ENCODE measurements at places on chromosomes 1 and 21.
A peak's percentile ranks its signal among the peaks of the same experiment; 100 is the strongest.

GRCh38 chr1:44359234-44359935 is 4.3 kb upstream of the ERI3 start:
- DNase-seq: no peak

GRCh38 chr1:208065862-208066261 is 154.9 kb upstream of the CD34 start:
- DNase-seq: no peak

DNA sequence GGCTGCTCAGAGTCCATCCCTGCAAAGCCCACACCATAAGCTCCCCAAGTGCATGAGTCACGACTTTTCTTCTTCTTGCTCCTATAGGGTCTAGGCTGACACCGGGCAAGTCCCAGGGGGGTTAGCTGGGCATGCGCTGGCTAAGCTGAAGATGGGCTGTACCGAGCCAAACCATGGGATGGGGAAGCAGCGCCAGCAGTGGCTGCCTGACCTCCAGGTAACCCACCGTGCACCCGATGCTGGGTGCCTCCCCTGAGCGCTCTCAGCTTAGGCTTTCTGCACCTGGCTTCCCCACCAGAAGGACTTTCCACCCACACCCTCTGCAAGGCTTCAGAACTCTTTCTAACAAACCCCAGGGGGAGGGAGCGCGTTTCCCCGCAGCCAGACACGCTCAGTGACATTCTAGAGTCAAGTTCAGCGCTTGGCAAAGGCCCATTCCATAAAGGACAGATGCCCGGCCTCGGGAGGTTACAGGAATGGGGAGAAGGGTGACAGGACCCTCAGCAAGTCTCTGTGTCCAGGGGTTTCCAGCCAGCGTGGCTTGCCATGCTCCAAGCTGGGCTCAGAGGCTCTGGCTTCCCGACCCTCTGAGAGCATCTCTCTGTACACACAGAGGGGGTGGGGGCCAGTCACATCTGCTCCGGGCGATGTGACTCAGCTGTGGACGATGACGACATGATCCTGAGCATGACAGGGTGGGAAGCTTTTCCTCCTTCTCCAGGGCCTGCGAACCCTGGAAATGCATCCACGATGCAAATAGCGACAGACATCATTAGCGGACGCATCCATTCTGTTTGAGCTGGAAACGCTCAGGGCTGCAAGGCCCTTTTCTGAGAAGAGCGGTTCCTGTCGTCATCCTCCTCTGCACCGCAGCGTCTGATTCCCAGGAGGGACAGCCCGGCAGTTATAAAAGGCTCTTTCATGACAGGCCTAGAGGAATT is 107.8 kb downstream of the SIK1 start:
- no peak for DNase-seq

GRCh38 chr1:5161372-5161771 is 507.0 kb downstream of the AJAP1 start:
- DNase-seq: no peak

DNA sequence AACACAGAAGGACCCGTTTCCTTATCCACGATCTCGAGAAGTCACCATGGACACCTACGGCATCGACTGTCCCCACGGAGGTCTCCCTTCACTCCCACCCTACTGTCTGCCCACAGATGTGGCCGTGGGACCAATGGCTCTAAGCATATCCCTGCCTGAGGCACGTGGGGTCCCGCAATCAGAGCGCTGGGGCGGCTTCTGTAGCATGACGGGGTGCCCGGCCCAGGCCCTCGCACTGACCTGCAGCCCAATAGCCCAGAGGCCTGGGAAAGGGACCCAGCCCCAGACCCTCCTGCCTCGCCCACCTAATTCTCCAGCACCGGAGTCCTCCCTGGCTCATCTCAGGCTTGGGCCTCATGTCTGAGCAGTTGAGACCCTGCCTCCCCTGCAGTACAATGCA is 132.5 kb downstream of the NPHP4 start:
- no peak for DNase-seq

- no peak for DNase-seq
Measured at GRCh38 chr1:54016343-54017282, 1.4 kb downstream of the LDLRAD1 start.

- DNase-seq: peak; percentile 95
Measured at GRCh38 chr21:14545906-14546480, at the start of gene SAMSN1. SAMSN1 (minus strand) TSS chr21:14546315; CDS start chr21:14546261, 54 bp downstream.

DNA sequence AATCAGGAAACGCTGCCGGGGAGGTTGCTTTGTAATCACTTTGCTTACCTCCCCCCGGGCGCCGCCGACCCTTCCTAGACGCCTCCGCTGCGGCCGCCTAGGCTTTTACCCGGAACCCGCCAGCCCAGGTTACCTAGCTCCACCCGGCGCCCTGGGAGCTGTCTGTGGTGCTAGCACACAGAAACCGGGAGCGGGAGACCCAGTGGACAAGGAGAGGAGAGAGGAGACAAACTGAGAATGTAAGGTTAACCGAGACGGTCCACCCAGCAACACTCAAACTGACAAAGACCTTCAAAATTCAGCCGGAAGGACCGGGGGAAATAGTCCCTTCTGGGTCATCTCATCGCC is 9.8 kb downstream of the BARHL2 start:
- DNase-seq: peak; percentile 64

- DNase-seq: no peak
Measured at GRCh38 chr21:45390121-45390751, 14.7 kb upstream of the COL18A1 start.

DNA sequence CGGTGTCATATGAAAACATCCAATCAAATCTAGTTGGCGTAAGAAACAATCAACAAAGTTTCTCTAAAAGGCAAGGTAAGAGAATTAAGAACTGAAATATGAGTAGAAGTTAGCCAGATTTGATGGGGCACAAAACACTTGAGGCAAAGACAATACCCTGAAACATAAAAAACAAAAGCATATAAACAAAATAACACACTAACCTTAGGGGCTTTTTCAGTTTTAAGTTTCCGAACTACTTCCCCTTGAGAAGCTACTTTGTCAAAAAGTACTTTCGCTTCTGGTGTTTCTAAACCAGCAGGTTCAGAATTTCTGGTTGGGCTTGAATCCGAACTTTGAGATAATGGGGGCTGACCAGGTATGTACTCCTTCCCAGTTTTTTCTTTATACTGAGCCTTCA is 57.9 kb downstream of the EPRS1 start:
- no peak for DNase-seq

DNA sequence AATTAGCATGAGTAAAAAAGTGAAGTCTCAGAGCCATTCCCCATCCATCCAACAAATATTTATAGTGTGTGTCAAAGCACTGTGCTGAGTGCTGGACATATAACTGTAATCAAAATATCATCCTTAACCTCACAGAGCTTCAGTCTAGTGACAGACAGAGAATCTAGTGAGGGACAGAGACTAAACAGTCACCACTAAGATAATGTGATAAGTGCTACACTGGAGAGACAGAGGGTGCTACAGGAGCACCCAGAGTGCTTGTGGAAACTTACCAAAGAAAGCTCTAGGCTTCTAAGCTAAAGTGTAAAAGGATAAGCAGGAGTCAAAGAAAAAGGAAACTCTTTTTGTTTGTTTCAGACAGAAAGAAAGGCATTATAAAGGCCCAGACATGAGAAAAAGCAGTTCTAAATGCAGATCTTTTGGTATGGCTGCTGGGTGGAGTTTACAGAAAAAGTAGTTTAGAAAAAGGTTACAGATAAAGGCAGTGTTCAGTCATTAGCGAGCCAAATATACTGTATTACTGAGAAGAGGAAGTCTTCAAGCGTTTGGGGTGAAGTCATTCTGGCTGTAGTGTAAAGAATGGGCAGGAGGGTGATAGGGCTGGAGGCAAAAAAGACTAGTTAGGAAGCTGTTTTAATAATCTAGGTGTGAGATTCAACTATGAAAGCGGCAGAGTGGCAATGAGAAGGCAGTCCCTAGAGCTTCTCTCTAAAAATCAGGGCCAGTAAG is 83.8 kb downstream of the SCMH1 start:
- DNase-seq: no peak

- no peak for DNase-seq
Measured at GRCh38 chr21:46366561-46366960, 42.6 kb downstream of the PCNT start.

DNA sequence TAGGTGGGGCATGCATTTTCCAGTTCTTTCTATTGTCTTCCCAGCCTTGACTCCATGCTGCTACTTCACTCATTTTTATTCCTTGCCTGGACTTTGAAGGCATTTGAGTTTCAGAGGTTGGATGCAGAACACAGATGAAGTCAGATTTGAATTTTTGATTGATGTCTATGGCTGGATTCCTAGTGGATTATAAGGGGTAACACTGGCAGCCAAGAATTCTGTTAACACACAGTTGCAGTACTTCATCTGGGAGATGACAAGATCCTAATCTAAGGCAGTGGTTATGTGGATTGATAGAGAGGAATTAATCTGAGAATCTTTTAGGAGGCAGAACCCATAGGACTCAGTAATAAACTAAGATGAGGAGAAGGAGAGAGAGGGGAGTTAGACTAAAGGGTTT is 439.0 kb upstream of the USP24 start:
- DNase-seq: no peak

- DNase-seq: no peak
Measured at GRCh38 chr1:184866586-184866985, 107.7 kb downstream of the NIBAN1 start.

- no peak for DNase-seq
Measured at GRCh38 chr1:68046423-68046822, 4.0 kb downstream of the DIRAS3 start.

- no peak for DNase-seq
Measured at GRCh38 chr1:61496501-61496900, 228.4 kb downstream of the TM2D1 start.

DNA sequence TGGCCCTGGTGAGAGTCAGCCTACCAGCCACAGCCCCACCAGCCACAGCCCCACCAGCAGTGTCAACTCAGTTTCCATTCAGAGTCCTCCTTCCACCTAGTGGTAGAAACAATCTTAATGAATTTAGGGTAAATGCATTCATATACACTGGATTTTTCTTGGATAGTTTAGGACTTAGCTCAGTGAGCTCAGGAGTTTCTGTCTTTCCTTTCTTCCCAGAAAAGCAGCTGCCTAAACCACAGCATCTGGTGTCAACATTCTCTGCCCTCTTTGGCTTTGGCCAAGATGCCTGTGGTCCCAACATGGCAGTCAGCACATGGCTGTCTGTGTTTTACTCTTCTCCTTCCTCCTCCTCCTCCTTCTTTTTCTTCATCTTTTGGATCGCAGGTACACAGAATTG is 94.0 kb downstream of the CLIC6 start:
- DNase-seq: no peak

DNA sequence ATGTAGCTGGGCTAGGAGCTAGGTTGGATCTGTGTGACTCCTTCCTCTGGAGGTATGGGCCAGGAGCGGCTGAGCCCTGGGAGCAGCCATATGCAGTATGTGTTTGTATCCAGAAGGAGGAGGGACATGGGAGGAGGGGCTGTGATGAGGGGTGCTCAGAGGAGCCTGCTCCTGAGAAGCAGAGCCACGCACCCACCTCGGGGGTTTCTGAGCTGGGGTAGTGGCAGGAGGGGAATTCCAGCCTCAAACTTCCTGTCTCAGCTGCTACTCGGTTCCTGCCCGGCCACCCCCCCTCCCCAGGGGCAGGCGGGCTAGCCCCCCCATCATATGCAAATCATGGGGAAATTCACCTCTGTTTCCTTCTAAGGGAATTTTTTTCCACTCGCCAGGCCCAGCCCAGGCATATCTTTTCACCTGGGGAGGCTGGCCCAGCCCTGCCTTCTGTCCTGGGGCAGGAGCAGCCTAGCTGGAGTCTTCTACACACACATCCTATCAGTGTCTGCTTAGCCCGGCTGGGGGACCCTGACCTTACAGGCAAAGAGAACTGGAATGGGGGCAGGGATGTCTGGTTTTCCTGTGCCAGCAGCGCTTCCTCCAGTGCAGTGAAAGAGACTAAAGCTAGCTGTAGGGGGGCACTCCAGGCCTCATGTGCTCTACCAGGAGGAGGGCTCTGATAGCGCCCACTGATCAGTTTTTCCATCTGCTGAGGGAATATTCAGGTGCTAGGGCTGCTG is 3.0 kb downstream of the ZC3H12A start:
- DNase-seq: peak; percentile 61

- no peak for DNase-seq
Measured at GRCh38 chr1:28027660-28028059, 60.8 kb downstream of the EYA3 start.

GRCh38 chr1:5734414-5734813 is 257.8 kb downstream of the NPHP4 start:
- DNase-seq: no peak

GRCh38 chr1:177646757-177647730 is 322.8 kb downstream of the SEC16B start:
- no peak for DNase-seq

- DNase-seq: no peak
Measured at GRCh38 chr1:81662913-81663526, 137.7 kb upstream of the ADGRL2 start.

DNA sequence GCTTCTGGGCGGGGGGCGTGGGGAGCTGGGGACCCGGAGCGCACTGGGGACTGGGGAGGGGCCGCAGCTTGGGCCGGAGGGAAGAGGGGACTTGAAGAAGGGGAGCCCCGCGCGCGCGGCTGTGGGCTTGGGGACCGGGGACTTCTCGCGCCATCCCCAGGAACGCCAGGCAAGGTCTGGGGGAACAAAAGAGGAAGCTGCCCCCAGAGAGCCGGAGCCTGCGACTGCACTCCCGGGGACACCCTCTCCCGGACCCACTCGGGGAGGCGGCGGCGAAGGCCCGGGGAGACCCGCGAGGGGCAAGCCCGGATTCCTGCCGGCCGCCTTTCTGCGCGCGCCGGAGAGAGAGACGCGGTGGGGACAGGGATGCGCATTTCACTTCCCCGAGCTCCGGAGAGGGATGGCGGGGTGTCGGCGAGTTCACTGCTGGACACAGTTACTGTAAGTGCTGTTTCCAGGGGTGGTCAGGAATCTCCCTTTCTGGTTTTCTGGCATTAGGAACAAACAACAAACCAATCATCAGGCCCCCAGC is 732 bp downstream of the ABCG1 start:
- DNase-seq: peak; percentile 19

GRCh38 chr1:168879896-168880734 is 151.1 kb upstream of the DPT start:
- DNase-seq: no peak

GRCh38 chr1:230684146-230684545 is 29.8 kb downstream of the AGT start:
- no peak for DNase-seq

- no peak for DNase-seq
Measured at GRCh38 chr1:215777370-215777925, 210.3 kb downstream of the KCTD3 start.

DNA sequence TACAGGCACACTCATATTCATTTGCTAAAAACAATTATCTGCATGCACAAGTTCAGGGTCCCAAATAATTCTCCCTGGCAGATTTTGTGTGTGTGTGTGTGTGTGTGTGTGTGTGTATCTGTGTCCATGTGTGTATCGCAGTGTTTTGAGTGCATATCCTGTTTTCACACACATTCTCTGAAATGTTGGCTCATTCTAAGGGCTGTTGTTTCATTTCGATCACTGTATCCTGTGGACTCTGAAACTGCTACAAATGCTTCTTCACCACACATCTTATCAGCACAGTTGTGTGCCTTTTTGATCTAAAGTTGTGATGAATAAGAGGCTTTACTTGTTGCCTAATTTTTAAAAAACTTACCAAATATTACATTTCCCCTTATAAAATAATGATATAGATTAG is 34.6 kb downstream of the NR5A2 start:
- DNase-seq: no peak

- DNase-seq: peak; percentile 95
Measured at GRCh38 chr1:160862203-160863060, at the start of gene CD244. CD244 (minus strand) TSS chr1:160862887; CDS start chr1:160862677, 210 bp downstream.

Data from Kasumi-1 (cell line).